ENCODE measurements at places on chromosomes 4 and X. TPM values are rescaled to one million over a fixed set of nuclear protein-coding genes. Genes with fewer than 3 reads are reported as not detected.
A peak's percentile ranks its signal among the peaks of the same experiment; 100 is the strongest.

Gene FAM200B
- 11.8 TPM for total RNA-seq

DNA sequence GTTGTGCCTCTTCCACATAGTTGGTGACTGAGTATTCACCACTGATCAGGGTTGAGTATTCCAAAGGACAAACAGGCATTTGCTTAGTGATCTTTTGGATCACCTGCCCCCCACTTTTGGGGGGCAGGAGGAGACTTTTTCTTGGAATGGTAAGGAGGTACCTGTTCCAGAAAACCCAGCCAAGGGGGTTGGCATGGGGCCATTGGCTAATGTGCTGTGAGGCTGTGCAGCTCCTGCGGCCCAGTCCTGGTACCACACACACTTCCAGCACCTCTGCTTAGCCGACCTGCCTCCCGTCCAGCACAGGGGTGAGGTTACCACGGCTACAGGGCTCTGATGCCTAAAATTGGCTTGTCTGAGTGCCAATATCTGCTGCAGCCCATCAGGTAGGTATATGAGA, 40.1 kb upstream of the MGST2 start:
- H3K36me3 ChIP-seq: no peaks in the 10 kb centered on the region
- no peaks in the 10 kb centered on the region for H3K4me1 ChIP-seq
- no peaks in the 10 kb centered on the region for H3K27me3 ChIP-seq
- H3K4me3 ChIP-seq: no peak overlapping the region
- no peak overlapping the region for H3K27ac ChIP-seq

DNA sequence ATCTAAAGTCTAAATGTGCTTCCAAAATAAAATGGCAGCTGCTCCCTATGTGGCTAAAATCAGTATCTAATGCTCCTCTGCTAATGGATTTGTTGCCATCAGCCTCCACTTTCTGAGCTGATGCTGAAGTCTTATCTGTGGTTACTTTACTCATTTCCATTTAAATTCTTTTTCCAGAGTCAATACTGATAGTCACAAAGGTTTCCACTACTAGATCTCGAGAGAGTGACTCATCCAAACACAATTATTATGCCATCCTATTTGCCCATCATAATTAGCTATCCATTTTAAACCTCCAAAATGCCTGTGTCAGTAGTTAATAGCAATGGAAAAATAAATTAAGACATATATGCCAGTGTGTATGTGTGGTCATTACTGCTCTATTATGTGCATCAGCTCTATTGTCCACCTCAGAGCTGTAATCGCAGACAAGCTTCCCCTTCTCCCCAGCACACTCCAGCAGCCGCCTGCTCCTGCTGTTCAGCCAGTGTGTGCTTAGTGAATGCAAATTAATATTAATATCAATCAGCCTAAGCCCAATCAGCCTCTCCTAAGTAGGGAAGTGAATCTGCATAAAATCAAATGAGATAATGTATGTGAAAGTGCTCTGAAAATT, 199.8 kb upstream of the ZIC3 start:
- H3K27me3 ChIP-seq: no peaks in the 10 kb centered on the region
- no peak for DNase-seq
- no peaks in the 10 kb centered on the region for H3K4me1 ChIP-seq
- H3K4me3 ChIP-seq: no peak overlapping the region
- no peak overlapping the region for H3K27ac ChIP-seq

GRCh38 chrX:24692305-24692704, 1.4 kb upstream of the POLA1 start:
- H3K27ac ChIP-seq: no peak overlapping the region
- H3K36me3 ChIP-seq: no peaks in the 10 kb centered on the region
- H3K4me3 ChIP-seq: no peak overlapping the region
- H3K4me1 ChIP-seq: no peaks in the 10 kb centered on the region

GRCh38 chrX:32571579-32571978, 639.8 kb downstream of the DMD start:
- no peak overlapping the region for H3K27ac ChIP-seq
- no peaks in the 10 kb centered on the region for H3K36me3 ChIP-seq
- no peak overlapping the region for H3K4me3 ChIP-seq
- H3K4me1 ChIP-seq: no peaks in the 10 kb centered on the region

- H3K27me3 ChIP-seq: no peaks in the 10 kb centered on the region
- no peaks in the 10 kb centered on the region for H3K4me1 ChIP-seq
- DNase-seq: no peak
- H3K36me3 ChIP-seq: no peaks in the 10 kb centered on the region
- H3K27ac ChIP-seq: no peak overlapping the region
- H3K4me3 ChIP-seq: no peak overlapping the region
These were observed 81.6 kb downstream of the KDM6A start for GRCh38 chrX:44954562-44954961.

DNA sequence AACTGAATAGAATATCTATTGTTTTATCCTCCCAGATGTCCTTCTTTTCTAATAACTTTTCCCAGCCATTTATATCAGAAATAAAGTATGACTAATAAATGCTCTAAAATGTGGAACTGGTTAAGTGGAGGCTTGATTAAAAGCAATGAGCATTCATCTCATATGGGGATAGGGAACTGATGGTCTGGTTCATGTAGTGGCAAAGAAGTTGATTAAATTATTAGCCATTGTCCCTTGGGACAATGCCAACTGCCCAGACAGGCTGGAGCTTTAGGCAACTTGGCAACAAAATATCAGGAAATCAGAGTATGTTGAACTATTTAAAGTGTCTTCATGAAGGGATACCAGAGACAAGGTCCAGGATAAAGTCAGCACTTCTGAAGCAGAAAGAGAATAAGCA, 24.2 kb downstream of the TRO start:
- H3K36me3 ChIP-seq: no peaks in the 10 kb centered on the region
- no peak overlapping the region for H3K4me3 ChIP-seq
- H3K27ac ChIP-seq: no peak overlapping the region

- no peak for DNase-seq
- no peaks in the 10 kb centered on the region for H3K4me1 ChIP-seq
- peaks cover 4% of the 10 kb centered on the region for H3K36me3 ChIP-seq
- no peak overlapping the region for H3K27ac ChIP-seq
- H3K27me3 ChIP-seq: no peaks in the 10 kb centered on the region
These were observed 27.7 kb downstream of the METTL14 start for GRCh38 chr4:118712872-118713271.

DNA sequence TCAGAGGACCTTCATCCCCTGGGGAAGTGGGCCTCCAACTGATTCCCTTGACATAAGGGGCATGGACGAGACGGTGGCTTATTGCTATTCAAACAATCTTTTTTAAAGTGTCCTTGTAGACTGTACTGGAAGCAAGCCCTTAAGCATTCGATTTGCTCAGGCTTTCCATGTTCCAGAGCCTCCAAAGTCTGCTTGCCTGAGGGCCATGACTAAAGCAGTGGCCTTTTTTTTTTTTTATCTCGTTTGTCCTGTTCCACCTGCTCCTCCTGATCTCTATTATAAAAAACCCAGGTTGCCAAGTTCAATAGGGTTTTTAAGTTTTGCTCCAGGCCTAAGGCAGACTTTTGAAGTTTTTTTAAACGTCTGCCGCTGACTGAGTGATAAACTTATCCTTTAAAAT, 103.7 kb upstream of the AADAT start:
- no peak overlapping the region for H3K27ac ChIP-seq
- H3K4me1 ChIP-seq: no peaks in the 10 kb centered on the region
- no peak for DNase-seq
- H3K4me3 ChIP-seq: no peak overlapping the region

Gene STPG2
- total RNA-seq: 0.35 TPM

DNA sequence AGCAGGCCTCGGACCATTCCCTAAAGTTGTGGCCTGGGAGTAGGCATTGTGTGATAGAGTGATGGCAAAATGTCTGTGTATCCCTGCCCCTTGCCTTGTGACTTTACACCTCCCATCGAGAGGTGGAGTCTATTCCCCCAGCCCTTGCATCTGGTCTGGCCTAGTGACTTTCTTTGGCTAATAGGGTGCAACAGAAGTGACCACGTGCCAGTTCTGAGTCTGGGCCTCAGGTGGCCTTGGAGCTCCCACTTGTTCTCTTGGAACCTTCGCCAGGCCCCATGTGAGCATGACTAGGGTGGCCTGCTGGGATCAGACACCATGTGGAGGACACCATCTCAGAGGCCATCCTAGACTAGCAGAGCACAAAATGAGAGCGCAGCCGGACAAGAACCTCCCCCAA, 3.9 kb upstream of the RNF4 start:
- DNase-seq: no peak
- no peak overlapping the region for H3K4me3 ChIP-seq
- H3K4me1 ChIP-seq: peaks cover 14% of the 10 kb centered on the region
- H3K27ac ChIP-seq: no peak overlapping the region
- H3K27me3 ChIP-seq: no peaks in the 10 kb centered on the region
- no peaks in the 10 kb centered on the region for H3K36me3 ChIP-seq

Gene GPR101
- total RNA-seq: not detected

GRCh38 chrX:14802943-14803710, 69.7 kb downstream of the FANCB start:
- H3K27ac ChIP-seq: no peak overlapping the region
- no peaks in the 10 kb centered on the region for H3K27me3 ChIP-seq
- no peaks in the 10 kb centered on the region for H3K36me3 ChIP-seq
- no peak overlapping the region for H3K4me3 ChIP-seq
- DNase-seq: no peak

GRCh38 chr4:41934514-41934900, 722 bp upstream of the TMEM33 start:
- no peaks in the 10 kb centered on the region for H3K27me3 ChIP-seq
- peak overlapping the region; percentile 84 for H3K4me3 ChIP-seq
- peaks cover 4% of the 10 kb centered on the region for H3K36me3 ChIP-seq
- peak overlapping the region; percentile 90 for H3K27ac ChIP-seq

DNA sequence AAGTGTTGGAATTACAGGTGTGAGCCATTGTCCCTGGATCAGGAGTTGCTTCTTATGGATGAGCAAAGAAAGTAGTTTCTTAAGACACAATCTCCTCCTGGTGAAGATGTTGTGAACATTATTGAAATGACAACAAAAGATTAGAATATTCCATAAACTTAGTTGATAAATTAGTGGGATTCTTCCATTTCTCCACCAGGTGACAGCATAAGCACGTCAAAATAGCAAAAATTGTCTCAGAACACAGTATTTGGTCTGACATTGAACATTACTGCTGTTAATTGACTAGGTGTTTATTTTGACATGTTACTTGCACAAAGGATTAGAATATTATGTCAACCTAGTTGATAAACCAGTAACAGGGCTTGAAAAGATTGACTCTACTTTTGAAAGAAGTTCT, 21.6 kb downstream of the CLDN34 start:
- no peaks in the 10 kb centered on the region for H3K36me3 ChIP-seq
- DNase-seq: no peak
- H3K27me3 ChIP-seq: no peaks in the 10 kb centered on the region

GRCh38 chrX:14056206-14056605, 26.5 kb upstream of the GEMIN8 start:
- no peaks in the 10 kb centered on the region for H3K27me3 ChIP-seq
- no peaks in the 10 kb centered on the region for H3K4me1 ChIP-seq
- H3K36me3 ChIP-seq: no peaks in the 10 kb centered on the region
- H3K4me3 ChIP-seq: no peak overlapping the region
- H3K27ac ChIP-seq: no peak overlapping the region

- H3K4me3 ChIP-seq: no peak overlapping the region
- no peak overlapping the region for H3K27ac ChIP-seq
- H3K4me1 ChIP-seq: no peaks in the 10 kb centered on the region
- no peaks in the 10 kb centered on the region for H3K27me3 ChIP-seq
- no peak for DNase-seq
- H3K36me3 ChIP-seq: no peaks in the 10 kb centered on the region
These were observed 75.2 kb upstream of the NUDT6 start for GRCh38 chr4:122997463-122998101.

- no peaks in the 10 kb centered on the region for H3K4me1 ChIP-seq
- H3K36me3 ChIP-seq: no peaks in the 10 kb centered on the region
- H3K27me3 ChIP-seq: no peaks in the 10 kb centered on the region
- H3K4me3 ChIP-seq: no peak overlapping the region
- DNase-seq: no peak
These were observed 119.1 kb upstream of the OTUD4 start for GRCh38 chr4:145299380-145300076.

DNA sequence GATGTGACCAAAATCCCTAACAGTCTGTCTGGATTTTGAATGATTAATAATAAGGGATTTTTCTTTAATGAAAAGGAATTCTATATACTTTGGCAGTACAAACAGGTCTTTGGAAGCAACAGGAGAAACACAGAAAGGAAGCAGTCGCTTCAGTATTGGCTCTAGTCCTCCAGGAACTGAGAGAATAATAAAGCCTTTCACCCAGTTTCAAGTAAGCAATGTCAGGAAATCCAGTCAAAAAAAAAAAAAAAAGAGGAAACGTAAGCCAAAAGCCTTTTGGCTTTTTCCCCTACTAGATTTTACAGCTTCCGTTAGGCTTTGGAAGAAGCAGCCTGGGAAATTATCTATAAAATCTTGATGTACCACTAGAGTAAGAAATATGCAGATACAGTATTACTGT, 61.7 kb upstream of the HDAC8 start:
- H3K36me3 ChIP-seq: no peaks in the 10 kb centered on the region
- peaks cover 20% of the 10 kb centered on the region for H3K4me1 ChIP-seq
- H3K27me3 ChIP-seq: no peaks in the 10 kb centered on the region
- no peak overlapping the region for H3K27ac ChIP-seq
- no peak overlapping the region for H3K4me3 ChIP-seq
- no peak for DNase-seq

- no peak overlapping the region for H3K27ac ChIP-seq
- H3K4me3 ChIP-seq: no peak overlapping the region
- H3K27me3 ChIP-seq: no peaks in the 10 kb centered on the region
- H3K4me1 ChIP-seq: no peaks in the 10 kb centered on the region
These were observed 45.4 kb upstream of the XK start for GRCh38 chrX:37640142-37640541.

All from right lobe of liver (tissue), 6 donors.